ENCODE measurements at places on chromosomes 13 and 19.

- no peak for DNase-seq
These were observed 370.4 kb downstream of the PCDH20 start for GRCh38 chr13:61045251-61045650.

- no peak for DNase-seq
These were observed 40.4 kb upstream of the ZNF254 start for GRCh38 chr19:24046550-24046949.

DNA sequence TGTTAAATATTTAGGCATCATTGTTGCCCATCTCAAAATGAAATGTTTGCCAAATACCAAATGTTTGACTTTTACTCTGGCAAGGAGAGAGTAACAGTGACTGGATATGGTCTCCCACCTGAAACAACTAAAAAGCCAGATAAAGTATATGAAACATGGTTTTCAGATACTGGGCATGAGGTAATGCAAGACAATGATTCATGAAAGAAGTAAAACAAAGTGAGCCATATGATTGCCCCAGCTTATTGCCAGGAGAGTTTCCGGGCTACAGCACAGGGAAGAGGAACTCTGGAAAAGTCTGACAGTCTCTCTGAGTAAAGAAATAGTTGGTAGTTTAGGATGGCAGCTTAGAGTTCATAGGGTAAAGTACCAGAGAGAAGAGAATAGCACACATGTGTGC lies 354.6 kb downstream of the DNAJC15 start:
- no peak for DNase-seq

GRCh38 chr19:1271528-1272422 lies 2.6 kb downstream of the CIRBP start:
- no peak for DNase-seq

DNA sequence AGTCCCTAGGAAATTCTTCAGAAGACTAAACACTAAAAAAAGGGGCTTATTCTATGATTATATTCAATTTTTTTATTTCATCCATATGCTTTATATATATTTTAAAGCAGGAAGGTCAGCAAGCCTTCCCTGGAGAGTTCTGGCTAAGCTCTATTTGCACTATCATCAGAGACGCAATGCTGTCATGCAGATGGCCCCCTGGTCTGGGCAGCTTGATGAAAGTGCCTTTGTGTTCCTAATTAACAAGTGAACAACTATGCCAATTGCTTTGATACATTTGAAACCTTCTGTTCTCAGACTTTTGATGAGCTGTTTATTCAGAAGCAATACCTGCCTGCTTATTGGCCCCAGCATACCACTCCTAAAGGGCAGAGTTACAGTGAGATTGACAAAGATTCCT lies 1344.6 kb downstream of the OLFM4 start:
- DNase-seq: no peak

GRCh38 chr19:18514800-18515682 lies 6.8 kb downstream of the ELL start:
- no peak for DNase-seq

DNA sequence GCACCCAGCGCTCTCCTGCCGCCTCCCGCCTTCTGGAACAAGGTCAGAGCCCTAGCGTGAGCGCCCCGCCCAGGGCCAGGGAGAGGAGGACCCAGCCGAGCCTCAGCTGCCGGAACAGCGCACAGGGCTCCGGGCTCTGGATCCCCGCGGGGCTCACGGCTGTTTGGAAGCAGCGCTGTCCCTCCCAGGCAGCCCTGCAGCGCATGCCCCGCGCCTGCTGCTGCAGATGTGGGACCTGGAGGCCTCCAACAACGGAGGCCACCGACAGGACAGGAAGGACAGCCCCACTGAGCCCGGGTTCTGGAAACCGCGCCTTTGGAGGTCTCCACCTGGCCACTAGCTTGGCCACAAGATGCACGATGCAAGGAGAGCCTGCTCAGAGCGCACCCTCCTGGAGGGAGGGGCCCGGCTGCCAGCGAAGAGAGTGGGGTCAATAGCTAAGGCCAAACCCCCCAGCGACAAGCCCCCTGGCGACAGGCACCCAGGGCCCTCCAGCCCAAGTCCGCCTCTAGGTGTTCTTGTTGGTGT lies 12.6 kb downstream of the ZSCAN18 start:
- no peak for DNase-seq

DNA sequence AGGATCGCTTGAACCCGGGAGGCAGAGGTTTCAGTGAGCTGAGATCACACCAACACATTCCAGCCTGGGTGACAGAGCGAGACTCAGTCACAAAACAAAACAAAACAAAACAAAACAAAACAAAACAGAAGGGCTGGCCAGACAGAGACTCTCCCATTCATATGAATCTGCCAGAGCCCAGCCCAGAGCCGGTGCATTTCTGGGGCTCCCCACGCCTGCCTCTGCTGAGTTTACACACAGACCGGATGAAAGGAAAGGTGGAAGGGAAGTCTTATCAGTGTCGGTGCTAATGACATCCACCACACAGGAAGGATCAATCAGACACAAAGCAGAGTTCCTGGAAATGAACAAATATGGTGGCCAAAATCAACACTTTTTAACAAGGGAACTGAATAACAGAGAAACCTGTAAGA lies 6.8 kb downstream of the TRAPPC6A start:
- DNase-seq: no peak

DNA sequence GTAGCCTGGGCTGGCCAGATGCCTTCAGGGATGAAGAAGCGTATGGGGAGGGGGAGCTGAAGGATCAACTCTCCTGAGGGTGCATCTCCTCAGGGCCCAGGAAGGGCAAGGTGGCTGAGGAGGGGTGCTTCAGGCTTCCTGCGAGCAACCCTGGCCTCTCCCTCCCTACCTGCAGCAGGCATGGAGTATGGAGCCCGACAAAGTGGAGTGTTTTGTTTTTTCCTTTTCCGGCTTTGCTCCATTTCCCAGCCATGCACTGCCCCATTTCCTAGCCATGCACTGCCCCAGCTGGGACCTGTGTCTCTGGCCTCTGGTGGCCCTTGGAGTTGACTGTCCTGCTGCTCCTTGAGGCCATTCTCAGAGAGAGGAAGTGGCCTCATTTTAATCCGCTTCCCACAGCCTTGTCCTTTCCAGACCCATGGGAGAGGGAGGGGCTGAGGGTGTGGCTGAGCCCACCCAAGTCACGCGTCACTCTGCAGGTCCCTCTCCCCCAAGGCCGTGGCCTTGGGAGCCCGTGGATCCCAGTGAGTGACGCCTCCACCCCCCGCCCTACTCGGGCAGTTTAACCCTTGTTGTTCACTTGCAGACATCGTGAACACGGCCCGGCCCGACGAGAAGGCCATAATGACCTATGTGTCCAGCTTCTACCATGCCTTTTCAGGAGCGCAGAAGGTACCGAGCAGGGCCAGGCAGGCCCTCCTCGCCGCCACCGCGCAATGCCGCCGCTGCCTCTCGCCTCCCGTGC lies 34.4 kb downstream of the CAPN12 start:
- no peak for DNase-seq

- no peak for DNase-seq
These were observed 29.4 kb downstream of the DNM2 start for GRCh38 chr19:10747271-10747670.
